ENCODE measurements at places on chromosomes 5 and 9.

DNA sequence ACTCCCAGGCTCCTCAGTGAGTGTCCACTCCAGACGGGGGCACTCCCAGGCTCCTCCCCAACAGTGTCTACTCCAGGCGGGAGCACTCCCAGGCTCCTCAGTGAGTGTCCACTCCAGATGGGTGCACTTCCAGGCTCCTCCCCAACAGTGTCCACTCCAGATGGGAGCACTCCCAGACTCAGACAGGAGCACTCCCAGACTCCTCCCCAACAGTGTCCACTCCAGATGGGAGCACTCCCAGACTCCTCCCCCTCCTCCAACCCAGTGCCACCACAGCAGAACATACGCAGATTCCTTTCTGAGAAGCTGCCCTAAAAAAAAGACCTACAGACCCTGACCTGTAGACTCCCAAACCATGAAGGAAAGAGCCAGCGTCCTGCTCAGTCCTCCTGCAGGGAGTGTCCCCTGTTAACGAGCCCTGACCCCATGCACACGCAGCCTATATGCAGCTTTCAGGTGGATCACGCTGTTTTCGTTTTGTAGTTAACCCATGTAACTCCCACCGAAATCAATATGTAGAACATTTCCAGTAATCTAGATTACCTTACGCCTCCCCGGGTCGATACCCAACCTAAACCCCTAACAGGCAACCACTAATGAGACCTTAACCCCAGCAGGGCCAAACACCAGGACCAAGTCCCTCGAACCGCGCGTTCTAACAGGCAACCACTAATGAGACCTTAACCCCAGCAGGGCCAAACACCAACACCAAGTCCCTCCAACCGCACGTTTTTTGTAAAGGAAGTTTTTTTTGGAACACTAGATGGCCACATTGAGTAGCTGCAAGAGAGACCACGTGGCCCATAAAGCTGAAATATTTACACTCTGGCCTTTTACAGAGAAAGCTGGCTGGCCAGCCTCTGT is 15.7 kb downstream of the PNPLA7 start:
- no peak for DNase-seq

GRCh38 chr5:41924526-41924871 is 582 bp upstream of the FBXO4 start:
- DNase-seq: no peak

GRCh38 chr5:134007581-134008265 is 2.9 kb upstream of the VDAC1 start:
- no peak for DNase-seq

- no peak for DNase-seq
These were observed 23.3 kb downstream of the TNFSF15 start for GRCh38 chr9:114782586-114782985.

DNA sequence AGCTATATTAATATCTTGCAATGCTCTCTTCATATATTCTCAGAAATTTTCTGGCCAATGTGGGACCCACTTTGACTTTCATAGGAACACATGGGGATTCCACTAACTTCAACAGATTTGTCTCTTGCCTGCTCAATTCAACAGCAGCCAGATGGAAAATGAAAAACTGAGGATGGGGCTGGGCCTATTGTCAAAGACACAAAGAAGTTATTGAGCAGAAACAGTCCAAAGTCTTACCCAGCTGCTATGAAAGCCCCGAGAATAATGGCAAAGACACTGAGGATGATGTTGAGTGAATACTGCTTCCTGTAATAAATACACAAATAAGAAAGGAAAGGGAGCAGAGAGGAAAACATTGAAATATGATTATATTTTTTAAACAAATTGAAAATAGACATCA is 32.6 kb downstream of the SLC35D2 start:
- DNase-seq: no peak
